Hindlimb muscle (tissue), 1 donor: ENCODE measurements at places on chromosomes 7 and 10.

DNA sequence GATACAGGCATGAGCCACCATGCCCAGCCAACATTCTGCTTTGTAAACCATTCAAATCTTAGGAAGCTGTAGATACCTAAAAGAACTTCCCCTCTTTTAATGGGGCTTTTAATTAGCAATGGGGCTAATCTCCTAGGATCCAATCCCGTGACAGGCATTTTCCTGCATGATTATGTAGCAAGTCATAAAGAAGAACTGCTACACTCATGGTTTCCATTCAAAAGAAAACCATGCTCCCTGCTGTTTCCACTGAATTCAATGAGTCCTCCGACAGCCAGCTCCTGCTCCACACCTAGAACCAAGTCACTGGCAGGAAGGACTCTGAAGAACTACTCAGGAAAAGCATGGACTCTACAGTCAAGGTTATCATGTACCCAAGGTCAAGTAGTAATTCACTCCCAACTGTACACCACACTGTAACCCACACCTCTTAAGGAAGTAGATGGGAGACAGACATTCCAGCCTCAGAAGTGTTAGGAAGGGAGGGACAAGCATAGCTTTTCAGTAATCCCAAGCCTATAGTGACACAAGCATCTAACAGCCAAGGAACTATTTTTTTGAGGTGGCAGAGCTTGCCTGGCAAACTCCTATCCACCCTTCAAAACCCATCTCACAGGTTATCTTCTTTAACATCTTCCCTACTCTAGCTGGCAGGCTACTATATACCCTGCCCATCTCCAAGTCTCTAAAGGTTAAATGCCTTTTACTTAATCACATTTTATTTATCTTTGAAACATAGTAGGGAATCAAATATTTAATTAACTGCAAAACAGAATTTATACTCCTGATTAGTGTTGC lies 47.5 kb downstream of the CTBP2 start:
- no peak for DNase-seq

- no peak for DNase-seq
These were observed 33.1 kb downstream of the GLRX3 start for GRCh38 chr10:130169136-130169859.

- peak; percentile 1 for DNase-seq
These were observed 224.8 kb downstream of the ZNF248 start for GRCh38 chr10:37632641-37633040.

DNA sequence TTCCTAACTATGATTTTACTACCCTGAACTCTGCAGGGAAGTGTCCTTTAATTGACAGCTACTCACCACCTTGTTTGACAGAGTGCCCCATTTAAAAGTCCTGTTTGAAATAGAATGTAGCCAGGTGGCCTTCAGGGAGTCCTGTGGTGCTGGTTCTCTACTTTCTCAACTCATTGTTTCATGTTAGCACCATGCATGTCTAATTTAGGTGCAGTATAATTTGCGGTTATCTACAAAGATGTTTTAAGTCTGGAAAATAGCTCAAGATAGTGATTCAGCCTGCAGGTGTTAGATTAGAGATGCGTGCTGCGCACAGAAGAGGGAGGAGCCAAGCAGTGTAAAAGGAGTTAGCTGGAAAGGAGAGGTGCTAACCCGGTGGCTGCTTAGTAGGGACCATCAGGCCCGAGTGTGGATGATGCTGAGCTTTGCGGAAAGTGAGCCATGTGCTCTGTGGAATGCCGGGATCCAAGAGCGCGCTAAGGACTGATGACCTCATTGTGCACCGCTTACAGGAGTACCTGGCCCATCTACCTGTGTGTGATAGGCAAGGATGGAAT lies 1.2 kb downstream of the CCM2 start:
- no peak for DNase-seq

GRCh38 chr7:151512353-151512752 lies 7.3 kb downstream of the RHEB start:
- peak; percentile 8 for DNase-seq

GRCh38 chr7:137282043-137282442 lies 61.5 kb downstream of the PTN start:
- DNase-seq = no peak

- DNase-seq = no peak
These were observed 43.5 kb upstream of the LRRC4 start for GRCh38 chr7:128074736-128075135.

GRCh38 chr10:101897633-101898032 lies 54.0 kb upstream of the KCNIP2 start:
- DNase-seq = no peak

GRCh38 chr7:84700563-84701370 lies 486.1 kb downstream of the SEMA3D start:
- no peak for DNase-seq

GRCh38 chr10:10663622-10664021 lies 354.1 kb upstream of the CELF2 start:
- no peak for DNase-seq
